Common myeloid progenitor, CD34-positive (primary cell): ENCODE measurements at places on chromosomes 7 and 10.

- DNase-seq, result no peak
Observed at GRCh38 chr10:43160921-43161255, 22.6 kb downstream of the CSGALNACT2 start.

- DNase-seq, result no peak
Observed at GRCh38 chr10:50615658-50616057, 8.1 kb downstream of the SGMS1 start.

GRCh38 chr7:139125657-139126056 is 16.1 kb upstream of the ZC3HAV1 start:
- DNase-seq, result no peak

- DNase-seq, result no peak
Observed at GRCh38 chr7:24024276-24025068, 259.5 kb upstream of the NPY start.

DNA sequence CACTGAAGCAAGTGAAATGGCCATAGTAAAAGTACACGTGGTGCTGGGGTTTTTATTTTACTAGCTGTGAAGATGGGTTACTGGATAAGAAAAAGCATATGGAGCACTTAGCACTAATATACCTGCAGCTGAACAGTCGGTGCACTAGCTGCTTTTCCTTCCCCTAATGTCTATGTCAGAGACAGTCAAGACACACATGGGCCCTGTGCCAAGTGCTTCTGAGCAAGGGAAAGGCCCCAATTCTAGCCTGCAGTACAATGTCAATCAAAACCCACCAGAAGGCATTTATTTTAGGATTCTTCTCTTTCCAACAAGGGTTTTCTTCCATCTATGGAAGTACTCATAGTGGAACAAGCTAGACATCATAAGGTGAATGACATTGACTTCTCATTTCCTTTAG is 716.7 kb downstream of the CCSER2 start:
- DNase-seq, result peak; percentile 2

DNA sequence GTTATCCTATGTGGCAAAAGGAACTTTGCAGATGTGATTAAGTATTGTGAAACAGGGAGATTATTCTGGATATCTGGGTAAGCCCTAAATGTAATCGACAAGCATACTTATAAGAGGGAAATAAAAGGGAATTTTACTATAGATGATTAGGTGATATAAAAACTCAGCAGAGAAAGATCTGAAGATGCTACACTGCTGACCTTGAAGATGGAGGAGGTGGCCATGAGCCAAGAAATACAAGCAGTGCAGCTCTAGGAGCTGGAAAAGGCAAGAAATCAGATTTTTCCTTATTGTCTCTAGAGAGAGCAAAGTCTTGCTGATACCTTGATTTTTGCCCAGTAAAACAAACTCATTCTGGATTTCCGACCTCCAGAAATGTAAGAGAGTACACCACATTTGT is 67.7 kb downstream of the BRAF start:
- DNase-seq, result no peak

DNA sequence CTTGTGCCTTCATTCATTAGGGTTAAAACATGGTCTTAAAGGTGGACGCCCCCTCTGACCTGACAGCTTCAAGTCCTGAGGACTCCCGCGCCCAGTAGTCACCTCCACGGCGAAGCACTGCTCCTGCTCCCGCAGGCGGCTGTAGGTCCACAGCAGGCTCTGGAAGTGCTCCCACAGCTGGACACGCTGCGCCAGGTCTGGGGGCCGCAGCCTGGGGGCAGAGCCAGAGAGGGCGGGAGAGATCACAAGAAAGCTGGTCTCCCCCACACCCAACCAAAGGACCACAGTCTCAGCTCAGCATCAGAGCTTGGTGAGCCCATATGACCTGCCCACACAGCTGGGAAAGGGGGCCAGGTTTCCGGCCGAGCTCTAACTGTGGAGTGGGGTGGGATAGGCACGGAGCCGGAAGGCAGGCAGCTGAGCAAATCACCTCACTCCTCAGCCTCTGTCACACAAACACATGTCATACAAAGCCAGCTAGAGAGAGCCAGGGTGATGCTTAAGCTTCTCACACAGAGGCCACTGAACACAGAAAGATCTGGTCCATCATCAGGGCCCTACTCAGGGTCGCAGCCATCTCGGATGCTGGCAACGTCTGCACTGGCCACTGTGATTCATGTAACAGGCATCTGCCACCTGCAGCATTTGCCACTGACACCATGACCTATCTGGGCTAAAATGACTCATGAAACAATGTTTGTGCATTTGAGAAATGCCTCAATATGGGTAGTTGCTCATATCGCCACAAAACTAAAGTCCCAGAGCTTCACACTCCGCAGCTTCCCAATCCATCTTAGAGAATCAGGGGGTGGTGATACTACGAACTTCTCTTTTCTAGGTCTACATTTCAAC is 12.6 kb downstream of the HPS1 start:
- DNase-seq, result no peak

- no peak for DNase-seq
Observed at GRCh38 chr10:97779975-97780374, 8.2 kb upstream of the SFRP5 start.

DNA sequence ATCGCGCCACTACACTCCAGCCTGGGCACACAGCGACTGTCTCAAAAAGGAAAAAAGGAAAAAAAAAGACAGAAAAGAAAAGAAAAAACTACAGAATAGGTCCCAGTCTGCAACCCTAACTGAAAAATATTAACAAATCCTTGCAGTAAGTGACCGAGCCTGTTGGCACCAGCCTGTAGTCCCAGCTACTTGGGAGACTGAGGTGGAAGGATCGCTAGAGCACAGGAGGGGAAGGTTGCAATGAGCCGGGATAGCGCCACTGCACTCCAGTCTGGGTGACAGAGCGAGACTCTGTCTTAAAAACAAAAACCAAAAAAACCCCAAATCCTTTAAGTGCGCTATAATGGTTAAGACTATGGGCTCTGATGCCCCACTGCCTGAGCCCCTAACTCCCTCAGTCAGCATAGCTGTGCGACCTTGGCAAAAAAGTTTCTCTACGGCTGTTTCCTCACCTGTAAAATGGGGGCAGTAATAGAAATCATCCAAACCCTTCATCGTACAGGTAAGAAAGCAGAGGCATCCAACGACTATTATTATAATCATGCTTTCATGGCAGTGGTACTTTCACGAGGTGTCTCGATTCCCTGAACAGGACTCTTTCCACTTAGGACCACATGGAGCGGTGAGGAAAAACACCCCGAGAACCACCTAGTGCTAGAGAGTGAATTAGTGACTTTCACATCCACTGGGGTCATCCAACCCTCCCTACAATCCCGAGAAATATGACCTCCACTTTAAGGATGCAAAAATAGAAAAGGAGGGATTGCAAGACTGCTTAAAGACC is 755 bp downstream of the TOMM7 start:
- peak; percentile 10 for DNase-seq

DNA sequence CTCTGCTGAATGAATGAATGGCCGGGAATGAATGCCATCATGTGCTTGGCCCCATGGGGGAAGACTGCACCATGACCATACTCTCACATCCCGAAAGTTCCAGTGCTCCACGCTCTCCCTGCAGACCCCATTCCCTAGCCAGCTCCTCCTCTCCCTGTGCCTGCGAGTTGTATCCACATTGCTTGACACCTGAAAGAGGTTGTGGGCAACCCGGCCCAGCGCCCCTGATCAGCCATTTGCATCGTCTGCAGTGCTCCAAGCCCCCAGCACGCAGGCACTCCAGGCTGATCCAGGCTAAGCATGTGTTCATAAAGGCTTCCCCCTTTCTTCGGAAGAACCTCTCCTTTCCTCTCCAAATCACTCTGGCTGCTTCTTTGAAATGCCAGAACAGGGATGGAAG is 354.4 kb upstream of the MKI67 start:
- no peak for DNase-seq

- DNase-seq, result peak; percentile 79
Observed at GRCh38 chr7:146772601-146773000, 656.0 kb downstream of the CNTNAP2 start.

GRCh38 chr7:94491410-94491809 is 18.2 kb upstream of the CASD1 start:
- no peak for DNase-seq

- DNase-seq, result no peak
Observed at GRCh38 chr7:147904219-147904576, 686.4 kb upstream of the C7orf33 start.

GRCh38 chr7:149454006-149454405 is 6.9 kb downstream of the ZNF777 start:
- DNase-seq, result no peak

GRCh38 chr7:21092766-21093702 is 306.3 kb upstream of the SP8 start:
- no peak for DNase-seq

DNA sequence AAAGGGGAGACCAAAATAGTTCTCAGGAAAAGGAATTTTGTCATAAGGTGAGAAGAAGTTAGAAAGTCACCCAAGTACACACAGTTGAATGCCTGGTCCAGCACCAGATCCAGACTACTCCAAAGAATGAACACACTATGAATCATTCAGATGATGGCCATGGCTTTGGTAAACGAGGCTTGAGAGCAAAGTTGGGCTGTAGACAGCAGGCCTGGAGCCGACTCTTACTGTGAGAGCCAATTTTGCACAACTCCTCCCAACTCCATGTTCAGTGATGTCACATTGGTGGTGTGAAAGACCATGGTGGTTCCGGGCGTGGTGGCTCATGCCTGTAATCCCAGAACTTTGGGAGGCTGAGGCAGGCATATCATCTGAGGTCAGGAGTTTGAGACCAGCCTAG is 131.6 kb downstream of the PKD1L1 start:
- no peak for DNase-seq

DNA sequence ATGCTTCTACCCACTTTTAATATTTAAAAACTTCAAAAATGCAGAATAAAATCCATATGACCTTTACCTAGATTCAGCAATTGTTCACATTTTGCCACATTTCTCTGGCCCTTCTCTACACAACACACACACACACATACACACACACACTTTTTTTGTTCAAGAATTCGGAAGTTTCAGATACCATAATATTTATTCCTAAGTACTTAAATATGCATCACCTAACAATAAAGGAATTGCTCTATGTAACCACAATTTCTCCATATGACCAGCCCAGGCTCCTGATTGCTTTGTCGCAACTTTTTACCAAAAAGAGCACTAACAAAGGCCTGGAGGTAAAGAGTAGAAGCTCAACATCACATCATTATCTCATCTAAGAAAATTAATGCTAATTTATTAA is 106.6 kb downstream of the FAS start:
- DNase-seq, result no peak

DNA sequence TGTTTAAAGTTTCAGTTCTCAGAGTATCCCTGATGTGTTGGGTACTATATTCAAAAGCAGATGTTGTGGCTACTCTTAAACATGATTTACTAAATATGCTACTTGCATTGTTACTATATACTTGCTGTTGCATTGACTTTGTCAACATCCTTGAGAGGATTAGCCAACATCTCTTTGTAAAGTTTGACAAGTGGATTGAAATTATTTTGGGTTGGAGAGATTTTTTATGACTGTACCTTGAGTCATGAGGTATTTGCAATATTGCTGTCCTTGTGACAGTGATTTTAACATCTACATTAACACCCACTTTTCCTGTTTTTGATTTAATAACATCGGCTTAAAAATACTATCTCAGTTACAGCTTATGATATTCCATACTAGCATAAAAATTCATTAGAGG is 31.9 kb downstream of the MRC1 start:
- no peak for DNase-seq

DNA sequence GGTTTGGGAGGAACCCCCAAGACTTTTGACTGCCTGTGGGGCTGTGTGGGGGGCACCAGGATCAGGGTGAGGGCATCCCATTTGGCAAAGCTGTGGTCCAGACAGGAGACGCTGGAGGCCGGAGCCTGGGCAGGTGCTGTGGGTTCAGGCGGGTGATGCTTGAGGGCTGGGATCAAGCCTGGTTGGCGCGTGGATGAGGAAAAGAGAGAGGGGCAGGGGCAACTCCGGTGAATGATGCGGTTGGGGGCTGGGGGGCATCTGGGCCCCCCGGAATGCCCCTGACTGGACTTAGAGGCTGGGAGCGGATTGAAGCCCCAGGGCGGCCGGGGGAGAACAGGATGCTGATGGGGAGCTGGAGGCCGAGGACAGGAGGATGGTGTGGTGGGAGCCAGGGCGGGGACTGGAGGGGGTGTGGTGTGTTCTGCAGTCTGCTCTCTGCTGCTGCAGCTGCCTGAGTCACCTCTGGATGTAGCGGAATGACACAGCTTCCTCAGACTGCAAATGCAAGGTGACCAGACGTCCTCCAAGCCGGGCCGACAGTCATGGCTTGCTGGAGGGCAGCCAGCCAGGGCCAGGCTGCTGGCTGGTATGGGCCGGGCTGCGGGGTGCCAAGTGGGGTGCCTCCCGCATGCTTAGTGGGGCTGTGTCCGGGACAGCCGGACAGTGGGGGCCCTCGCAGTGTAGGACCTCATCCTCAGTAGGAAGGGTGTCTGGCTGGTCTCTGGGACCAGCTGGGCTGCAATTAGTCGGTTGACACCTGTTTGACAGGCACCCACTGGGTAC is 3.2 kb downstream of the MAFK start:
- peak; percentile 86 for DNase-seq

DNA sequence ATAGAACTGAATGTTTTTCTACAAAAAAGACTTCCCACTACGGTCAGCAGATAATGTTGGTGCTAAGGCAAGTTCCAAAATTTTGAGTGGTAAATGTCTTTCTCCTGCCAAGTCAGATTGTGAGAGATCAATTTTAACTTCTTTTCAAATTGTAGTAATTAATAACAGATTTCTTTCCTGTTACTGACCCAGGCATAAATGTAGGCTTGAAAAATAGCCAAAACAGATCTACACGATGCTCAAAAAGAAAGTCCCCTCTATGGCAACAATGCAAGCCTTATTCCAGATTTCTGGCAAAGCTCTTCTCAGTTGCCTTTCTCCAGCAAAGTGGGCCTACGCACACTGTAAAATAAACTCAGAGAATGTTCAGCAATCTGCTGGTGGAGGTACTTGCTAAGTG is 641.0 kb upstream of the NRP1 start:
- no peak for DNase-seq

- DNase-seq, result no peak
Observed at GRCh38 chr10:42491801-42492200, 146.6 kb downstream of the ZNF33B start.

DNA sequence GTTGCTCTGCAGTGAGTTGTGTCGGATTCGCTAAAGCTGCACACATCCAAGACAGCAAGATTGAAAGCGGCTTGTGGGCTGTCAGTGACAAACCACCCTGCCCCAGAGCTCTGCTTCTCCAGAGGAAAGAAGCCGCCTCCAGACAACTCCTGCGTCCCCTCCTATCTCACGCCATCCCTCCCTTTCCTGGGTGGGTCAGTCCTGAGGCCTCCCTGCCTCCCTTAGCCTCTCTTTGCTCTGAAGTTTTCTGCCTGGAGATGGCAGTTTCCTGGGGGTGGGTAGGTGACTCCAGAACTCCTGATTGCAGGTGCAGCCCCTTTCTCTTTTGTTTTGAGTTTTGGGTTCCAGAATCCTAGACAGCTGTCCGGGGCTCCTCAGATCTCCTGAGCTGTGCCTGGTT is 78.7 kb downstream of the EMX2 start:
- DNase-seq, result no peak

DNA sequence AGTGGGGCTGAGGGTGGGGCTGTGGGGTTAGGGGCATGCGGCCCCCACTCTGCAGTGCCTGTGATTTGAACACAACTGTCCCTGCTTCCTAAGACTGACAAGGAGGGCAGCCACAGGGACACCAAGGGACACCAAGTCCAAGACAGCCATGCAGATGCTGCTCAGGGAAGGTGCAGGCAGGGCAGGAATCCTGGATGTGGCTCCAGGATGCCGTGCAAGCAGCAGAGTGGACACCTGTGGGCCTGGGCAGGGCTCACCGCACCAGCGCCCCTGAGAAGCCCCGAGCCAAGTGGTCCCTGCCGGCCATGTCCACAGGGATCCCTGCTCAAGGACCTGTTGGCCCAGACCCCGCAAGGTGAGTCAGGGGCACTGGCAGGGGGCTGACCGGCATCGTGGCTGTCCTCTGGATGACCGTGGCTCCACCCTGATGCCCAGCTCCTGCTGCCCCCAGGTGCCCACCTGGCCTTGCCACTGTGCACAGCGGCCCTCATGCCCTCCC is 58.5 kb downstream of the STK32C start:
- no peak for DNase-seq
